Fibroblast of lung (primary cell): ENCODE measurements at places on chromosomes 2 and 18. TPM values are rescaled to one million over a fixed set of nuclear protein-coding genes. Genes with fewer than 3 reads are reported as not detected.

DNA sequence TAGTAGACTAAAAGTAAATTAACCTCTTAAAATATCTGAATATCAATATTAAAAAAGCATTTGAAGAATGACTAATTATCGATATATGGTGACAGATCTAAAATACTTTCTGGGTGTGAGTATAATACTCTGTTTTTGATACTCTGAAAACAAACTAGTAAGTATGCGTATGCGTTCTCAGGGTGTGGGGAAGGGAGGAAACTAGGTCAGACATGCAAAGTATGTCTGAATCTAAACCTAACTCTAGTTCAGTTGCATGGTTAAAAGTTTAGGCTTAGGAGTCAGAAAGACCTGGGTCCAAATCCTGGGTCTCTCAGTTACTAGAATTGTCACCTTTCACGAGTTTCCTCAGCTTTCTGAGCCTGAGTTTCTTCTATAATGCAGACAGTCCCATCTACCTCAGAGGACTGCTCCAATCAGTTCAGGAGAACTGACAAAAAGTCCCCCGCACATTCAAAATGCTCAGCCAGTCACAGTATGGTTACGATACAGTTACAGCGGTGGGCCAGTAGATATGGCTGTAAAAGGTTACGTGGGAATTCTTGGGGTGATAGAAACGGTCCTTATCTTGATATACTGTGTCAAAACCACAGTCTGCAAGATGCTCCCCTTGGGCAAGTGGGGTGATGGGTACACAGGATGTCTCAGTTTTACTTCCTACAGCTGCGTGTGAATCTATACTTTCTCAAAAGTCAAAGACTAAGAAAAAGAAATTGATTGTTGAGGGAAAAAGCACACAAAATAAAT lies 29.2 kb downstream of the UNC50 start:
- DNase-seq: no peak
- H3K4me3 ChIP-seq: no peak overlapping the region
- H3K27ac ChIP-seq: no peak overlapping the region
- no peaks in the 10 kb centered on the region for H3K36me3 ChIP-seq

DNA sequence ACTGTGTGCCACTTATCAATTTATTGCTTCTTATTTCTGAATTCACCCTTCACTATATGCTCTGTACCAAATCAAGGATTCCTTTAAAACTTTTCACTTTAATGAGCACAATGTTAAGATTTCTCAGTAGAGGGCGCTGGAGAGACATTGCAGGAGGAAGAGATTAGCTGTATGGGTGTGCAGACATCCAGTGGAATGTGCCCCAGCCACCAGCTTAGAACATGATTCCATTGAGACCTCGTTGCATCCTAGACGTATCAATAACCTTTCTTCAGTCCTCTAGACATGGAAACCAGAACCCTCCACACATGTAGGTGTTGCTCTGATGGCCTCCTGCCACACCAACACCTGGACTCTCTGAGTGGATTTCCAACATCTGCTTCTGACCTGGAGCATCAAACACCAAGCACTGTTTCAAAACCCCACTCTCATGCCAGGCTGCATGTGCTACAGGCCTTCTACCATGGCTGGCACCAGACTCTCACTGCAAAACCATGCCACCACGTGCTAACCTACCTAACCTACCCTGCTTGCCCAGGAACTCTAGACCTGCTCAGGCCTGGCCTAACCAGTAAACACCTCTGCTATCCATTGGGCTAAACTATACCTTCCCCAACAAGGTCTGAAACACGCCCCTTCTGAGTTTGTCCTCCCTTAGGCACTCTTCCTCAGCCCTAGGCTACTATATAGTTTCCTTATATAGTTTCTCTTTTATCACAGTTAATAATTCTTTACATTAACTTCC lies 633.2 kb upstream of the PKDCC start:
- no peak overlapping the region for H3K4me3 ChIP-seq
- H3K4me1 ChIP-seq: no peaks in the 10 kb centered on the region
- no peaks in the 10 kb centered on the region for H3K36me3 ChIP-seq
- DNase-seq: peak; percentile 20

DNA sequence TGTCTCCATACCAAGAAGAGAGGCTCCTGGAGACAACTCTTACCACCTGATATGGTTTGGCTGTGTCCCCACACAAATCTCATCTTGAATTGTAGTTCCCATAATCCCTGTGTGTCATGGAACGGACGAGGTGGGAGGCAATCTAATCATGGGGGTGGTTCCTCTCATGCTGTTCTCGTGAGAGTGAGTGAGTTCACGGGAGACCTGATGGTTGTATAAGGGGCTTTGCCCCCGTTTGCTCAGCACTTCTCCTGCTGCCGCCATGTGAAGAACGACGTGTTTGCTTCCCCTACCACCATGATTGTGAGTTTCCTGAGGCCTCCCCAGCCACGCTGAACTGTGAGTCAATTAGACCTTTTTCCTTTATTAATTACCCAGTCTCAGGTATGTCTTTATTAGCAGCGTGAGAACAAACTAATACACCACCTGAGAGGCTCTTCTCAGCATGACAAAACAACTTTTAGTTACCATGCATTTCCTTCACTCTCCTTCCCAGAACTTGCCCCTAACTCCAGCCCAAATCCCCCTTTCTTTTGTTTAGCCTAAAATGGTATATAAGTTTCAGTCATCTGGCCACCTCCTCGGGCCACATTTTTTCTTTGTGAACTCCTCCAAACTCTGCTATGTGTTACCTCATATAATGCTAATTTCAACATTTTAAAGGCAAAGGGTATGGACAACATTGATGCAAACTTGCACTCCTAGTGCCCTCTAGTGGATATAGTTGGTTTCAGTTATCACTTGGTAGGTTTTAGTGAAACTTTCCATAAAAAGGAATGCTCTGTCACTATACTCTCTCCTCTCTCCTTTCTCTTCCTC lies 58.6 kb upstream of the SLC25A52 start:
- peak; percentile 65 for DNase-seq
- H3K27ac ChIP-seq: no peak overlapping the region
- H3K4me1 ChIP-seq: no peaks in the 10 kb centered on the region

GRCh38 chr2:229057976-229058553 lies 213.0 kb downstream of the PID1 start:
- no peaks in the 10 kb centered on the region for H3K4me1 ChIP-seq
- no peaks in the 10 kb centered on the region for H3K27me3 ChIP-seq
- no peaks in the 10 kb centered on the region for H3K36me3 ChIP-seq
- no peak for DNase-seq

DNA sequence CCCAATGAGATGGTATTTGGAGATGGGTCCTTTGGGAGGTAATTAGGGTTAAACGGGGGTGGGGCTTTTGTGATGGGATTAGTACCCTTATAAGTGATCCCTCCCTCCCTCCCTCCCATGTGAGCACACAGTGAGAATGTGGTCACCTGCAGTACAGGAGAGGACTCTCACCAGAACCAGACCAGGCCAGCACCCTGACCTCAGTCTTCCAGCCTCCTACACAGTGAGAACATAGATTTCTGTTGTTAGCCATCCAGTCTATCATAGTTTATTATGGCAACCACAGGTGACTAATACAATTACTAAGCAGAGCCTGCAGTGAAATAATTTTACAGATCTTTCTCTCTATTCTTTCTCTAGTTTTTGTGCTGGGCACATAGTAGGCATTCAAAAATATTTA lies 137.7 kb upstream of the PKDCC start:
- H3K4me3 ChIP-seq: no peak overlapping the region
- H3K27ac ChIP-seq: no peak overlapping the region
- no peaks in the 10 kb centered on the region for H3K4me1 ChIP-seq
- no peaks in the 10 kb centered on the region for H3K36me3 ChIP-seq
- H3K27me3 ChIP-seq: no peaks in the 10 kb centered on the region

DNA sequence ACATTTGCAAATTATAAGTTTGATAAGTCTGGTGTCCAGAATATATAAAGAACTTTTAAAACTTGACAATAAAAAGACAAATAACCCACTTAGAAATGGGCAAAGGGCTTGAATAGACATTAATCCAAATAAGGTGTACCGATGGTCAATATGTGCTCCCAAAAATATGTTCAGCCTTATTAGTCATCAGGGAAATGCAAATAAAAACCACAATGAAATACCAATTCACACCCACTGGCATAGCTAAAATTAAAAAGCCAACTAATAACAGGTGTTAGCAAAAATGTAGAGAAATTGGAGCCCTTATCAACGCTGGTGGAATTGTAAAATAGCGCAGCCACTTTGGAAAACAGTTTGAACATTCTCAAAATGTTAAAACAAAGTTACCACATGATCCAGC lies 79.0 kb upstream of the SCG2 start:
- DNase-seq: no peak
- no peaks in the 10 kb centered on the region for H3K36me3 ChIP-seq
- H3K27me3 ChIP-seq: no peaks in the 10 kb centered on the region
- no peak overlapping the region for H3K4me3 ChIP-seq
- H3K27ac ChIP-seq: no peak overlapping the region

DNA sequence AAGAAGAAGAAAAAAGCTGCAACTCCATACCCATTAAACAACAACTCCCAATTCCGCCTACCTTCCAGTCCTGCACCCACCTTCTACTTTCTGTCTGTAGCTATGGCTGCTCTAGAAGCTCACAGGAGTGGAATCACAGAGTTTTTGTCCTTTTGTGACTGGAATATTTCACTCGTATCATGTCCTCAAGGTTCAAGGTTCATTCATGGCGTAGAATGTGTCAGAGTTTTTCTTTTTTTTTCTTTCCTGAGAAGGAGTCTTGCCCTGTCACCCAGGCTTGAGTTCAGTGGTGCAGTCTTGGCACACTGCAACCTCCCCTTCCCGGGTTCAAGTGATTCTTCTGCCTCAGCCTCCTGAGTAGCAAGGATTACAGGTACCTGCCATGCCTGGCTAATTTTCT lies 97.4 kb upstream of the ODC1 start:
- no peak overlapping the region for H3K4me3 ChIP-seq
- H3K27me3 ChIP-seq: peaks cover 5% of the 10 kb centered on the region
- no peak overlapping the region for H3K27ac ChIP-seq
- H3K36me3 ChIP-seq: no peaks in the 10 kb centered on the region
- no peaks in the 10 kb centered on the region for H3K4me1 ChIP-seq

GRCh38 chr2:134609924-134610513 lies 108.8 kb downstream of the TMEM163 start:
- H3K4me1 ChIP-seq: no peaks in the 10 kb centered on the region
- no peaks in the 10 kb centered on the region for H3K27me3 ChIP-seq
- DNase-seq: no peak
- H3K27ac ChIP-seq: no peak overlapping the region
- H3K4me3 ChIP-seq: no peak overlapping the region

GRCh38 chr2:10193276-10193795 lies 70.8 kb downstream of the RRM2 start:
- no peak overlapping the region for H3K4me3 ChIP-seq
- no peaks in the 10 kb centered on the region for H3K27me3 ChIP-seq
- DNase-seq: no peak
- no peaks in the 10 kb centered on the region for H3K36me3 ChIP-seq

GRCh38 chr2:59804732-59805131 lies 748.7 kb downstream of the BCL11A start:
- H3K27ac ChIP-seq: no peak overlapping the region
- no peaks in the 10 kb centered on the region for H3K4me1 ChIP-seq
- H3K27me3 ChIP-seq: no peaks in the 10 kb centered on the region
- no peaks in the 10 kb centered on the region for H3K36me3 ChIP-seq
- no peak for DNase-seq
- H3K4me3 ChIP-seq: no peak overlapping the region

DNA sequence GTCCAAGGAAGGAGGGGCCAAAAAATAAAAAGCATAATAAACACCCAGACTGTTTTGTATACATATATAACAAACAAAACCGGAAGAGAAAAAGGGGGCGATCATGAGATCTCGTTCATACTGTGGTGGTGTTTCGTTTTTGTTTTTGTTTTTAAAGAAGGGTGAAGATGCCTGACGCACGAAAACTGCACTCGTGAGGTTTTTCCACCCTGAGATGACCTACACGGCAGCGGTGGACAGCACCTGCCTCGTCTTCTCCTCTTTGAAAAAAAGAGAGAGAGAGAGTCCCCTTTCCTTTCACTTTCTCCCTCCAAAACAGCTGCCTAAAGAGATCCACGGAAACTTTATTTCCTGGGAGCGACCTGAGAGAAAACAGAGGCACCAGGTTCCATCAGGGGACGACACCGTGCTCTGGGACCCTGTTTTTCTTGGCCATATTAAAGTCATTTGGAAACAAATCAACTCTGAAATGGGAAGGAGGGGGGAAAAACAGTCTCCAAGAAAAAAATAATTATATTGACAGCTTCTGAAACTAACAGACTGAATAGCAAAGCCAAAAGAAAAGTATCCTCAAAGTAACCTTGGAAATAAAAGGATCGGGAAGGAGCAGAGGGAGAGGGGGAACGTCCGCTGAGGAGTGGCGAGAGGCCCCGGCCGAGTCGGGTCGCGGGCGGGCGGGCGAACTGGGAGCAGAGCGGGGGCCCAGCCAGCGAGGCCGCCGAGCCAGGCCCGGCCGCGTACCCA lies 3.5 kb downstream of the POU3F3 start:
- no peaks in the 10 kb centered on the region for H3K4me1 ChIP-seq
- H3K36me3 ChIP-seq: no peaks in the 10 kb centered on the region
- no peak overlapping the region for H3K4me3 ChIP-seq
- DNase-seq: no peak

GRCh38 chr18:3511980-3512379 lies 62.0 kb downstream of the TGIF1 start:
- H3K36me3 ChIP-seq: no peaks in the 10 kb centered on the region
- H3K4me3 ChIP-seq: no peak overlapping the region
- no peaks in the 10 kb centered on the region for H3K27me3 ChIP-seq
- H3K27ac ChIP-seq: no peak overlapping the region

DNA sequence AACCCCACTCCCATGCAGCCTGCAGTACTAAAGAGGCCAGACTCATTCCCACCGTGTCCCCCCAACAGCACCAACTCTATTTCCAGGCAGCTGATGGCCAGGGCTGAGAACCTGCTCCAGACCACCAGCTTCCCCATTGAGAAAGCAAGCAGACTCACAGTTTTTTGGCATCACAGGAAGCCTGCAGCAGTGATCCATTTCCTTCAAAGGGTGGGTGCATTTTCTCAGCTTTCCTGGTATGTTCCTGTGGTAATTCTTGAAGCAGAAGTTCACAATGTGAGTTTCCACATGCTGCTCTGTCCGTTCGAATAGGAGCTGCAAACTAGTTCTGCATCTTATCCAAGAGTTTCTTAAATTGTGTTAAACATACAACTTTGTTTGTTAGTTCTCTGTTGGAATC lies 1249.6 kb upstream of the FAM98A start:
- no peaks in the 10 kb centered on the region for H3K36me3 ChIP-seq
- no peaks in the 10 kb centered on the region for H3K4me1 ChIP-seq
- no peak overlapping the region for H3K27ac ChIP-seq
- H3K27me3 ChIP-seq: no peaks in the 10 kb centered on the region
- DNase-seq: no peak
- no peak overlapping the region for H3K4me3 ChIP-seq

GRCh38 chr18:74498712-74499627 lies 2.8 kb downstream of the CNDP2 start:
- peaks cover 2% of the 10 kb centered on the region for H3K36me3 ChIP-seq
- H3K27ac ChIP-seq: peak overlapping the region; percentile 54

PAPOLG gene
- total RNA-seq: 11.2 and 14.1 TPM in 2 replicates

CNDP1 gene
- not detected in 2 replicates for total RNA-seq

CCDC195 gene
- not detected in 2 replicates for total RNA-seq

DAW1 gene
- not detected in 2 replicates for total RNA-seq

KCNG2 gene
- total RNA-seq: 6.4 and 10.1 TPM in 2 replicates

UGT1A9 gene
- total RNA-seq: not detected in 2 replicates
